HEK293T (cell line): ENCODE measurements at places on chromosomes 12 and 14.

DNA sequence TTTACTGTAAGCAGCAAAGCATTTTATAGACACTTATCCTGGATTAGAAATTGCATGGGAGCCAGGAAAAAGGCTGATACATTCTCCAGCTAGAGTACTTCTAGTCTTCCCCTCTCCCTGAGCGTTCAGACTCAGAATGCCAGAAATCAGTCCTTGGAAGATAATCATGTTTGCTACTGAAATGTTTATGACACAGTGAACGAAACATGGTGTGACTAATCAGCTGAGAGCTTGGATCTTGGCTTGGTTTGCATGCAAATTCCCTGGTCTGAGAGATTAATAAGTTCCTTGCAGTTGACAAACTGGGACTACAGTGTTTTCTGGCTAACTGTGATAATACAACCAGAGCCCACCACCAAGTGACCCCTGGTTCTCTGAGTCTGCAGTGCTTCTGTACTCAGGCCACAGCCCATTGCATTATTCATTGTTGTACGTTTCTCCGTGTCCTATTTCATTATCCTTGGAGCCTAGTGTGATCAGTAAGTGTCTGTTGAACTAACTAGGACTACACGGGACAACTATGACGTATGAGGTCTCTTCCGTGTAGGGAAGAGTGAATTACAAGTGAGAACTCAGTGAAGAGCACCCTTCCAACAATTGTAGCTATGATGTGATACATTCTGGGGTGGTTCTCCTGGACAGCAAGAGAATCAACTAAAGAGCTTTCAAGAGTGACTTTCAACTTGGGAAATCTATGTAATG lies 34.6 kb upstream of the EVL start:
- DNase-seq: no peak

GRCh38 chr14:95296966-95297365 lies 22.7 kb downstream of the CLMN start:
- DNase-seq: no peak

DNA sequence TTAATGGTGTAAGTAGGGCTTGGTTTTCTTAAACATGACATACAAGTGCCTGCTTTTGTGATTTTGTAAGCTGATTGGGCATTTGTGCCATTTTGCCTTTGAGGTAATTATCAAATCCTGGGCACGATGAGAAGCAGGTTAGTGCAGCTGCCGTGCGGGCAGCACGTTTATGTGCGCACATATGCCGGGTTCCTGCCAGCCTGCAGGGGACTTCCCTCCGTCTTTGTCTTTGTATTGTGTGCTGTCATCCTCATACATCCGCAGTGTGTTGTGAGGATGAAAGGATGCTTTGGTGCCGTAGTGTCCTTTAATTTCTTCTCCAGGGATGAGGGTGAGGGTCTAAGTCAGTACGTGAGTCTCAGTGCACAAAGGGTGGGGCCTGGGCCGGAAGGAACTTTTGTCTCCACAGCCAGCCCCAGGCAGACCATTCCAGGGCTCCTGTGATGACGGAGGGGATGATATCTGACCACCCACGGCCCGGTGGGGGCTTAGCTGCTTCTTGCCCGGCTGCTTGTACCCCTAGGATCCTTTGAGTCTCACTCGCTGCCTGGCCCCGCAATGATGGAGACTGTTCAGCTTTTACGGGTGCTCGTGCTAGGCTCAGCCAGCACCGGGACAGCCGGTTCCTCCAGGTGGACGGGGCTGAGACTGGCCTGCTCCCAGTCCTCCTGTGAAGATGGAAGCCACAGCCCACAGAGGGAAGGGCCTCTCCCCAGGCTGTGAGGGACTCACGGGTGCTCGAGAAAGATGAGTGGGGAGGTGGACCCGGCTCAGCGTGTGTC lies 54.6 kb downstream of the ADGRD1 start:
- DNase-seq: no peak

GRCh38 chr14:51724650-51725049 lies 72.9 kb downstream of the FRMD6 start:
- DNase-seq: no peak

- no peak for DNase-seq
Observed at GRCh38 chr12:113732916-113733315, 233.2 kb downstream of the RBM19 start.

- no peak for DNase-seq
Observed at GRCh38 chr14:25080682-25081081, 30.7 kb upstream of the STXBP6 start.

DNA sequence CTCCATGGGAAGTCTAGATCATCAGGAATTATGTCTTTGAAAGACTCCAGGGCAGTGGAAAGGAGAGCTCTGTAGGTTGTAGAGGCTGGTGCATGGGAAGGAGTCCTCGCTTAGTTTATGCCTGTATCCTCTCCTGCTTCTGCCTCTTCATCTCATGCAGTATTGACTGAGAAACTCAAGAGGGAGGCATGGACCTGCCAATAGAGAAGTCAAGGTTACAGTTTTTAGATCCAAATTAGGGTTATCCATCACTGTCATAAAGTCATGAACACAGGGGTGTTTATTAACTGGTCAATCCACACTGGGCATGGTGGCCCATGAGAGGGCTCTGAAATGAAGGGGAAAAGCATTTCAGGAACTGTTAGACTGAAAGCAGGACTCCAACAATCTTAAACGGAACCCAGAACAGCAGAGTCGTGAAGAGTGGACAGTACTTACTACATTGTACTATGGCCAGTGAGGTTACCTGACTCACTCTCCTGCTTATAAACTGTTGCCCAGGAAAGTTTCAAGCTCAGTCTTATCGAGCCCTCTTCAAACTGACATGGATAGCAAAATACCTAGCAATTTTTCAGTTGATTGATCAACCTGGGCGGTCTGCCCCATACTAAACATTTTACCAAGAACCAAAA lies 30.1 kb upstream of the DHRS7 start:
- DNase-seq: no peak

DNA sequence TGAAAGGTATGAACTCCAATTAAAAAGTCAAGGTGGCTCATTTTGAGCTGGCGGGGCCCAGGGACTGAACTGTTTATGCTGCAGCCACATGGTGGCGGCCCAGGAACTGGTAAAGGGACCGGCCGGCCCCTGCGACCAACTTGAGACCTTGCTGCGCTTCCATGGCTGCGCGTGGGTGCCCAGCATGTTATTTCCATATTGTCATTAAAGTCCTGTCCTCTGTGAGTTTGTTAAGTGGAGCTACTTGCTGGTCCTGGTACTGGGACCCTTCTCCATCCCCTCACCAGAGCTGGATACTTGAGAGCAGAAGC lies 62.3 kb downstream of the BEGAIN start:
- DNase-seq: no peak

DNA sequence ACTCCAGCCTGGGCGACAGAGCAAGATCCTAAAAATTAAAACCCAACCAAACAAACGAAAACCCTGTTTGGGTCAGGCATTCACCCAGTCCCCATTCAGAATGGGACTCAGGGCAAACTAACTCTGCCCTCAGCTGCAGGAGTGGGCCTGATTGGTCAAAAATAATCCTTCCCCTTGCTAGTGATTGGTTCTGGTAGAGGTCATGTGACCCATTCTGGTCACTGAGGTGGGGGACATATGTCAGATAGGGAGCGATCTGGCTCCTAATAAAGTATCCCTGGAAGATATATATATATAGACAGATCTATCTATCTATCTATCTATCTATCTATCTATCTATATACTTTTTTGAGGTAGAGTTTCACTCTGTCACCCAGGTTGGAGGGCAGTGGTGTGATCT lies 29.5 kb upstream of the MED13L start:
- DNase-seq: no peak

DNA sequence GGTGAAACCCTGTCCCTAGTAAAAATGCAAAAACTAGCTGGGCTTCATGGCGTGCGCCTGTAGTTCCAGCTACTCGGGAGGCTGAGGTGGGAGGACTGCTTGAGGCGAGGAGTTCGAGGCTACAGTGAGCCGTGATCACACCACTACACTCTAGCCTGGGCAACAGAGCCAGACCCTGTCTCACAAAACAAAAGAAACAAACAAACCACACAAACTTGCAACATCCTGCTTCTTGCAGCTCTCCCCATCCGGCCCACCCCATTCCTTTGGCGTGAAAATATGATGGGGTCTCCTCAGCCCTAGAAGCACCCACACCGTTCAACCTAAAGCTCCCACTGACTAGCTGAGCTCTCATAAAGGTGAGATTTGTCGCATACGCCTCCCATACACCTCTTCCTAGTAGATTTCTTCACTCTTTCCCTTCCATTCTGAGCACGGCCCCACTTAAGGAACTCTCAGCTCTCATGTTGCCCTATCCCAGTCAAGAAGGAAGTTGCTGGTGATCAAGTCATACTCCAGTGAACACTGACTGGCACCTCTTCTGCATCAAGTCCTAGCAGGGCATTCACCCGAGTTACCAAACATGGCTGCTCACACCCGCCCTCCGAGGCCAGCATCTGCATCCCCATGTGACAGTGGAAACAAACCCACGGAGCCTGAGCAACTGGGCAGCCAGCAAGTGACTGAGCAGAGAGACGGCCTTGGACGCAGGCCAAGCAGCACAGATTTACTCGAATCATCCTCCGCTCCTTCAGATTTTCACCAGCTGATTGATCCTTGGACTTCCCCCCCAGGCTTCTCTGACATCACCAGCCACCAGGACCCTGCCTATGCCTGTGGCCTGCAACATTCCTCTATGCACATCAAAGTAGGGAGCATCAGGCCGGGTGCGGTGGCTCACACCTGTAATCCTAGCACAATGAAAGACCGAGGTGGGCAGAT lies 18.9 kb upstream of the CD27 start:
- no peak for DNase-seq

DNA sequence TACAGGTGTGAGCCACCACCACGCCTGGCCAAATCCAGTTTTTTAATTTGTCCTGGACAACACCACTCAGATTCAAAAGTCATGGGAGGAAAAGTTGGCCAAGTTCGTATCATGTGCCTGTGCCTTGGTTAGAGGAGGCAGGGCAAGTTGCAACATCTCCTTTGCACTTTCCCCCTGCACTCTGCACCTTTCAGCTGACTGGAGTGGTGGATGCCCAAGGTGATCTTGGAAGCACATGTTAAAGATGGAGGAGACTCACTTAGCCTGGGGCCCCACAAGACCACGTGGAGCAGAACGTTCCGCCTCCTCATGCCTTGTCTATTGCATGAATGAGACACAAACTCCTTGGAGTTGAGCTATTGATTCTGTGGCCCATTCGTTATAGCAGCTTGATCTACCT lies 82.1 kb upstream of the FZD10 start:
- no peak for DNase-seq

- DNase-seq: no peak
Observed at GRCh38 chr14:83196236-83196635, 1662.6 kb upstream of the SEL1L start.

- no peak for DNase-seq
Observed at GRCh38 chr12:29638528-29638927, 141.0 kb upstream of the OVCH1 start.

DNA sequence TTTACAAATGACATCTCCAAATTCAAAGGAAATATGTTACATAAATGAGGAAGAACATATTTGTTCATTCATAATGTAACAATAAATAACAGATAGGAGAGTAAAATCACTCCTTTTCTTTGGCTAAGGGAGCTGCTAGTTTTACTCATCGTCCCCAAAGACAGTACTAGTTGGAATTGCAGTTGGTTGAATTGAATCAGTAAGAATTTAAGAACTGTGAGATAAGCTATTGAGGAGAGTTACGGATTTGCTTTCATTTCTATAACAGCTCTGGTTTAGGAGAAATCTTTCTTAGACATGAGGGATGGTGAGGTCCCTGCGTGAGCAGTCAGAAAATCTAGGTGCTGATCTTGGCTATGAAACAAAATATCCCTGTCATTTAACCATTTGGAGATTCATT lies 402.8 kb downstream of the AEBP2 start:
- no peak for DNase-seq

GRCh38 chr12:9971181-9971580 lies at the start of gene CLEC12A:
Gene CLEC12A, plus strand, starts transcription at chr12:9971409. Its CDS starts 188 bp downstream, at chr12:9971597.
- no peak for DNase-seq

GRCh38 chr14:101704140-101704539 lies 57.4 kb upstream of the PPP2R5C start:
- no peak for DNase-seq

GRCh38 chr12:124795081-124795948 lies 68.3 kb downstream of the SCARB1 start:
- DNase-seq: no peak

DNA sequence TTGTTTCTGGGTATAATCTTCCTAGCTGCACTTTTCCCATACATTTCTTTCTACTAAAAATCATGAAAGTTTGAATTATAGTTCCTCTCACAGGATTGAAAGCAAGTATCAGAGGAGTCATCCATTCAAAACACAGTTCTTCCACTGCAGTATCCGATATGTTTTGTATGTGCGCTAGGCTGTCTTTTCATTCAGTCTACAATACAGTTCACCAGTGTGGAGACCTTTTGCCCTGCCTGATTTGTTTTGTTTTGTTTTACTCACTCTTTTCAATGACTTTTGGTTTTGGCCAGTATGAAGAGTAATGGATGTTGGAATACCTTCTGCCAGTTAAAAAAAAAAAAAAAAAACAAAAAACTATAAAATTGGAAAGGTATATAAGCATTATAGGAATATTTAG lies 91.4 kb downstream of the FGD4 start:
- DNase-seq: no peak

GRCh38 chr12:68919581-68920239 lies 13.3 kb downstream of the CPM start:
- DNase-seq: no peak

DNA sequence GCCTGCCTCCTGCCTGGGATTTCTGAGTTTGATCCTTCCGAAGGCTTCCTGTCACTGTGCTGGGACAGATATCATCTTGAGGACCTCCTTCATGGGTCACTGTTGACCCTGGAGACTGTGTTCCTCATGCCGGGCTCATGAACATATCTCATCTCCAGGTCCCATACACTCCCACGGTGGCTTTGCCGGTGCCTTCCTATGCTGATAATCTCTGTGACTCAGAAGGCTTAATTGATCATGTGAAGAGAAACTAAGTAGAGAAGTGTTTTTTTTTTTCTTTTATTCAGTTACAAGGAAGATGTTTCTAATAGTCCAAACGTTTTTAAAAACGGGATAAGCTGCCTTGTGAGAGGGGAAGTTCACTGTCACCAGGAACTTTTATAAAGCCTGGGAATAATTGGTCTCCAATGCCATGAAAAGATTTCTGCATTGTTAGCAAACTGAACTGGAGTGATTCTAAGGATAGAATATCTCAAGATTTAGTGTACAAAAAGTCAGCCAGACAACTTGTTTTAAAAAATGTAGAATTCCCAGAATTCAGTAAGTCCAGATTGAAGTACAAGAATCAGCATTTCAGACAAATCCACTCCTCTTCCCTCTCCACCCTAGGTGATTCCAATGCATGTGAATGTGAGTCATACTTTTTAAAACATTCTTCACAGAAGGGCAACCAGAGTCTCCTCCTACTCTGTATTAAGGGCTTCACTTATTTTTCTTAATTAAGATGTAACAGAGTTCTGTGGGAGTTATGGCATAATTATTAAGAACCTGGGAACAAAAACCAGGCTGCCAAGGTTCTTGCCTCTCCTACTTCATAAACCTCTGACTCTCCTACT lies 139.8 kb upstream of the LGR5 start:
- no peak for DNase-seq

GRCh38 chr14:93847473-93847872 lies 59.2 kb upstream of the PRIMA1 start:
- no peak for DNase-seq

- DNase-seq: no peak
Observed at GRCh38 chr12:1881936-1882335, 36.5 kb downstream of the CACNA2D4 start.

GRCh38 chr12:29113101-29113500 lies 36.0 kb upstream of the FAR2 start:
- no peak for DNase-seq

- no peak for DNase-seq
Observed at GRCh38 chr14:103739466-103739792, 23.8 kb downstream of the ZFYVE21 start.

- no peak for DNase-seq
Observed at GRCh38 chr12:23631786-23632377, 317.6 kb downstream of the SOX5 start.
